ENCODE measurements at places on chromosomes 6 and 20. TPM values are rescaled to one million over a fixed set of nuclear protein-coding genes. Genes with fewer than 3 reads are reported as not detected.

Gene TSPO2
- total RNA-seq, result not detected

Gene HEY2
- 0.61 TPM for total RNA-seq

DNA sequence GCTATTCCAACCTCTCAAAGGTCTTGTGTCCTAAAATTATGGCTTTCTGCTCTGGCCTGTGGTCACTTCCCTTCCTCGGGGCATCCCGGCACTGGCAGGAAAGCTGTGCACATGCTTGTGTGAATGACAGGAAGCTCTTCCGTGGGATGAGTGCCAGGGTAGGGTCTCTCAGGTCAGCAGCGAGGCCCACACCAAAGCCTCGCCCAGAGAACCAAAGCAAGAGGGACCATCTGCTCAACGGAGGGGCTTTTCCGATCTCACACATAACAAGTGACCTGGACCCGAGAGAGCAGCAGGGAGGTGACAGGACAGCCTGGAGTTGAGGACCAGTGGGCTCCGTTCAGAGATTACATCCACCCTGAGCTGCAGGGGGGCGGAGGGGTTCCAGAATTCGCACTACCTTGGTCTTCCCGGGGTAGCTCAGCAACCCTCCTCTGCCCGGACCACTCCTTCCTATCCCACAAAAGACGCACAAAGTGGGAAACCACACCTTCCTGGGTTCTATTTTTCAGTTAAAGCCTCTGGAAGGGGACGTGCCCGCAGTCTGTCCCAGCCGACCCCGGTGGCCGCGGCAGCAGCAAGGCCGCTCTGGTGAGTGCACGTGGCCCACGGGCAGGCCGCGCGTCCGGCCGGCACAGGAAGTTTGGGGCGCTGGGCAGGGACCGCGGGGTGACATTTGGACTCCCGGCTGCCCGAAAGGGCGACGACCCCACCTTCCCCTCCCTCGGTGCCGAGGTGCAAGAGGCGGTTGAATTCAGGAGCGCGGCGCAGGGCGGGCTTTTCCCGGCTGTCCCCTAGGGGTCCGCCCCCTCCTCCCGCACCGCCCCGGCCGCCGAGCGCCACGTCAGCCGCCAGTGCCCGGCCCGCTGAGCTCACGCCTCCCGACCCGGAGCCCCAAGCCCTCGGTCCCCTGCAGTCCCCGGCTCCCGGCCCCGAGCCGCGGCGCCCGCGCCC lies 988 bp downstream of the TXNDC5 start:
- no peak for DNase-seq

GRCh38 chr20:35240811-35241293 lies 14.4 kb downstream of the MMP24 start:
- DNase-seq, result no peak

DNA sequence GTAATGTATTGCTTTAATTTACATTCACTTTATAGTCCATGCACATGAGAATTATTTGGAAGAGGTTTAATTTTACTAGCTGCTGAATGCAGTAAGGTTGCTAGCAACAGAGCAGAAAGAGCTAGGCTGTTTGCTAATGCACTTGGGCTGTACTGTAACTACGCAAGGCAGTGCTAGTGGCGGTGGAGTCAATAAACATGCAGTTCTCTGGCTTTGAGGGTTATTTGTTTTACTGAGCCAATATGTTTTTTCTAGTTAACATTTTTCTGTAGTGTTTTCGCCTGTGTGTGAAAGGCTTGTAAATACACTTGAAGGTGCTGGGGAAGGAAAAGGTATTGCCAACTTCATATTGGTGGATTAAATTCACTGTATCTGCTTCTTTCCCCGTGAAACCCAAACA lies 112.8 kb downstream of the BTBD3 start:
- no peak for DNase-seq

Gene NKX2-4
- total RNA-seq, result not detected

- DNase-seq, result no peak
These were observed 425.1 kb upstream of the SULF2 start for GRCh38 chr20:48210111-48211027.

DNA sequence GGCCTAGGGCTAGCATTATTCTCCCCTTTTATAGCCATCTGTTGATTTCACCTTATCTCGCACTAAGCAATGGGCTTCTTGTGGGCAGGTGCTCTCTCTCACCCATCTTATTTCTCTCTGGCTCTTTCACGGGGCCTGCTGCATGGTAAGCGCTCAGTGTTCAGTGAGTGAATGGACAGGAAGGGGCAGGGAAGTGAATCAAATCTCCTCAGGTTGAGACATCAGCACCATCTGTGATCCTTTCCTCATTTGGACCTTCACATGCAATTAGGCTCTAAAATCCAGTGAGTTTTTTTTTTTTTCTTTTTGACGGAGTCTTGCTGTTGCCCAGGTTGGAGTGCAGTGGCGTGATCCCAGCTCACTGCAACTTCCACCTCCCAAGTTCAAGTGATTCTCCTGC lies 76.5 kb upstream of the EZR start:
- DNase-seq, result no peak

Gene ADGB
- not detected for total RNA-seq

- no peak for DNase-seq
These were observed 81.1 kb downstream of the TTLL2 start for GRCh38 chr6:167405778-167406532.

GRCh38 chr6:73657201-73657600 lies 3.4 kb upstream of the SLC17A5 start:
- DNase-seq, result no peak

- DNase-seq, result no peak
These were observed 205.8 kb downstream of the TMEM242 start for GRCh38 chr6:157117431-157118095.

- DNase-seq, result no peak
These were observed 883 bp upstream of the DBNDD2 start for GRCh38 chr20:45407067-45407745.

Gene EXOC2
- total RNA-seq, result 24.8 TPM

GRCh38 chr20:57108218-57108617 lies 158.2 kb downstream of the BMP7 start:
- no peak for DNase-seq

GRCh38 chr20:45111799-45112471 lies 3.0 kb downstream of the WFDC5 start:
- no peak for DNase-seq

Gene CASS4
- 0.53 TPM for total RNA-seq

DNA sequence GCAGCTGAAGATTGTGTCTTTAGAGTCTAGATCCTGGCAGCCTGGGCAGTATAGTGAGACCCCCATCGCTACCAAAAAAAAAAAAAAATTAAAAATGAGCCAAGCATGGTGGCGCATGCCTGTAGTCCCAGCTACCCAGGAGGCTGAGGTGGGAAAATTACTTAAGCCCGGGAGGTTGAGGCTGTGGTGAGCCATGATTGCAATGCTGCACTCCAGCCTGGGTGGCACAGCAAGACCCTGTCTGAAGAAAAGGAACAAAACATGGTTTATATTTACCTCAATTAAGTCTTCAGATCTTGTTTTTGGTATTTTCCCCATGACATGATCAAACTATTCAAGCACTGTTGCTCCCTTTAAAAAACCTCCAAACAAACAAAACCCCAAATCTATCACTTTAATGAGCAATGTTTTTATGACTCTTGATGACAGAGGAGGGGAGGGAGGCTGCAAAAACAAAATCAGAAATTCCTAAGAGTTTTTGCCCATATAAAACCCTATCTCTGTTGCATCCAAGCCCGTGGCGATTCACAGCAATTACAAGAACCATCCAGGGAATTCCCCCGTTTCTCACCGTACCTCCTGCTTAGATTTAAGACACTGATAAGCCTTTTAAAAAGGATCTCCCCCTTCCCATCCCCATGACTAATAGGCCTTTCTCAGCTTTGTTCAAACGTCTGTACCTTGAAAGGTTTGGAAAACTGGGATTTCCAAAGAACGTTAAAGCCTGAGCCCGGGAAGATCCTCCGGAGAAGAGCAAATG lies 259.9 kb downstream of the BMP7 start:
- no peak for DNase-seq

Gene SHLD1
- total RNA-seq, result 1.2 TPM

DNA sequence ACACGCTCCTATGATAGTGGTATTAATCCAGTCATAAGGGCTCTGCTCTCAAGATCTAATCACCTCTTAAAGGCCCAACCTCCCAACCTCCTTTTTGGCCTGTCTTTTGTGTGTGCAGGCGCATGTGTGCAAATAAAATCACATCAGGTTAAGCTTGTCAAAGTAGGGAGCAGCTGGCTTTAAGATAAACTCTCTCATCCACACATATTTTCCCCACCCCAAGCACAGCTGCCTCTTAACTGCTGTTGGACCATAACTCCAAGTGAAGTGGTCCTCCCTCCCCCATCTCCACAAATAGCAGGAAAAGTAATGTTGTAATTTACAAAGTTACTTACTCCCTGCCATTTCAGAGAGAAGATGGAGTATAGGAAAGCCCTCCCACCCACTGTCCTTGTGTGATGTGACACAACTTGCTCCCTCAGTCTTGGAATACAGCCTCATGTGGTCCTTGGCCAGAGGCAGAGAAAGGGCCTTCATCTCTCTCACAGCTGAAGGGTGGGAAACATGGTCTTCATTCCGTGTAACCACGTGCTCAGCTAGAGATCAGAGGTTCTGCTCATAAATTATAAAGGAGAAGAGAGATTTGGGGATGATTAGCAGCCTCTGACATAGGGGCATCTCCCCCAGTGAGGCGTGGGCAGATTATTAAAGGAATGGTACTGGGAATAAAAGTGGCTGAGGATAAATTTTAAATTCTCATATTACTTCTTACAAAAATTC lies 74.8 kb upstream of the TPD52L1 start:
- DNase-seq, result no peak

GRCh38 chr6:137728386-137729349 lies 138.4 kb upstream of the TNFAIP3 start:
- no peak for DNase-seq

DNA sequence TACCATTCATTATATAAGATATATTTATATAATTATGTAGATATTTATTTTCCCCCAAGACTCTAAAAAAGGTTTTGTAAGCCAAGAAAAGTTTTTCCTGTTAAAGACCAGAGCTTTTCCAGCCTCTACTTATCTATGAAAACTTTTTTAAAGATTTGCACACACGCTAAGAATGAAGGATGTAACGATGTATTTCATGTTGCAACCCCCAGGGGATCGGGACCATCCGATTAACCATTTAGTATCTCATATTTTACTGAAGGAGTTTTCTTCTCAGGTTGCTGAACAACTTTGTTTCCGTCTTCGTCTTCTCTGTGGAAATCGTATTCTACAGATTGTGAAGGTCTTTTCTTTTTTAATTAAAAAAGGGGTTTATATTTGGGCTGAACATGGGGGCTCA lies 70.0 kb upstream of the SASH1 start:
- DNase-seq, result no peak

- DNase-seq, result no peak
These were observed 31.9 kb downstream of the SHLD1 start for GRCh38 chr20:5781798-5782750.

Gene PRND
- not detected for total RNA-seq

Gene LMBRD1
- 33.2 TPM for total RNA-seq

Gene AAR2
- 27.5 TPM for total RNA-seq

DNA sequence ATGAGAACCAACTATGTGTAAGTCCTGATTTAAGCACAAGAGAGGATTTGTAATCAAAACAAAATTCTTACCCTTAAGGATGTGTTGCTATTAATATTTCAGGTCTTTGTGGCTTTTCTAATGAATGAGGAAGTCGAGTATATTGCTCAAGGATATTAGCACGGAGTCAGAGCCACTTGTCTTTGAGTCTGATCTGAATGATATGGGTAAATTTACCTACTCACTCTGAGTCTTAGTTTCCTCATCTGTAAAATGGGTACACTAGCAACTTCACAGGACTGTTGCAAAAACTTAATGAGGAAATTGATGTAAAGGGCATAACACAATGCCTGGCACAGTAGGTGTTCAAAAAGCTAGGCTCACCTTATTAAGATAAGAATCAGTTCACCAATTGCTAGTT lies 30.0 kb upstream of the QKI start:
- no peak for DNase-seq

GRCh38 chr20:59678288-59678687 lies 73.9 kb downstream of the PHACTR3 start:
- DNase-seq, result no peak

DNA sequence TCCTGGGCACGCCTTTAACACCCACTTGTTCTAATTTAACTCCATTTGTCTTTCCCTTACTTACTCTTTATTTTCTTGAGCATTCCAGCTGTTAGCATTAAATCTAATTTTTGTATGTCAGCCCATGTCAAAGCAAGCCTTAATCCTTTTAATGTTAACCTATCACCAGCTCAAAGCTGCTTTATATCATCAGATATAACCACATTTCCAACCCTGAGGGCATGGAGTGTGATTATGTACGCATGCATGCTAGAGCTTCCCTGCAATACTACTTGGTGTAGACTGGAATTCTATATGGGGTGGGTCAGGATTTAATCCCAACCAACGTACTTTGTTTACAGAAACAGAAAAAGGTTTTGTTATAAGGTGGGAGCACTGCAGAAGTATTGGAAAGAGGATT lies 139.4 kb upstream of the HMGN3 start:
- no peak for DNase-seq

Gene CGAS
- total RNA-seq, result 14.6 TPM

DNA sequence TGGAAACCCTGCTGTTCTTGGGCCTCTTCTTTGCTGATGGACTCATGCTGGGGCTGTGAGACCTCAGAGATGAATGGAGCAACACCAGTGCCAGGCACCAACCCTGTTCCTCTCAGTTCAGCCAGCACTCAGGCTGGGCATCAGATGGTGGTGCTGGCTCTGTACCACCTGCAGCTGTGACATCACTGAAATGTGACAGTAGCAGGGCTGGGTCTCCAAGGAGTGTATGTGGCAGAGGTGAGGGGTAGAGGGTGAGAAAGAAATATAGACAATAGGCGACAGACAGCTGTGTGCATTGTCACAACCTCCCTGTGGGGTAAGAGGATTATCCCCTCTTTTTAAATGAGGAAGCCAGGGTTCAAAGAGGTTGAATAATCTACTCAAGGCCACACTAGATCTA lies at the start of gene TP53TG5:
TP53TG5 (minus strand) TSS at position 135 of the 400 bp plus-strand sequence; CDS start at position 46, 89 bp downstream.
- DNase-seq, result no peak

Gene MRPS18B
- 38.8 TPM for total RNA-seq

- no peak for DNase-seq
These were observed 56.5 kb downstream of the GMDS start for GRCh38 chr6:2188856-2189384.

DNA sequence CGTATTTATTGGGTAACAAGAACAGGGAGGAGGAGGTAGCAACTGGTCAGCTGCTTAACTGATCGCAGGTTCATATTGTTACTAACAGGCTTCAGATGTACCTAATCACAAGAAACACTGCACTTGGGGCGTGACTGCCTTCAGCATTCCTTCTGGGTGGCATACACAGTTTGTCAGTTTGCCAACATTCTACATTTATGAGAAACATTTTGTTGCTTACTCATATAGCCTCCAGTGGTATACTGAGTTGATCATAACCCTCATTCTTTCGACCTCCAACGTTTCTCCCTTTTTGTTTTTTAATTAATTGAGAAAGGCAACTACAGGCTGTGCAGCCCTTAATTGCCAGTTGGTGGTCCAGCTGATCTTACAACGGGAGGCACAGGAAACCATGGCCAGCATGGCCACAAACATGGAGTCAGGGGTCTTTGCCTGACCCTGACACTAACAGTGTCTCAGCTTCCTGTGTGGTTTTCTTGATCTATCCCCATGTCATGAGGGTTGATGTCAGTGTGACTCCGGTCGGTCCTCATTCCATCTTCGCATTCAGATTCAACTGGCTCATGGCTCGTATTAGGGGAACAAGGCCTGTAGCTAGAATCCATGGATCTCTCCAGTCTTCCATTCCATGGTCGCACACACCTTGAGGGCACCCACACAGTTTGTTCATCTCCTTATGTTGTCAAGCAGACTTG lies 9.4 kb downstream of the EPB41L2 start:
- no peak for DNase-seq

- no peak for DNase-seq
These were observed 11.1 kb upstream of the MAPK13 start for GRCh38 chr6:36119209-36119608.

GRCh38 chr6:135181333-135182070 lies 394 bp downstream of the MYB start:
- no peak for DNase-seq

Measured in esophagus squamous epithelium (tissue), 5 donors.